NB4 (cell line): ENCODE measurements at places on chromosomes 12 and 14.

DNA sequence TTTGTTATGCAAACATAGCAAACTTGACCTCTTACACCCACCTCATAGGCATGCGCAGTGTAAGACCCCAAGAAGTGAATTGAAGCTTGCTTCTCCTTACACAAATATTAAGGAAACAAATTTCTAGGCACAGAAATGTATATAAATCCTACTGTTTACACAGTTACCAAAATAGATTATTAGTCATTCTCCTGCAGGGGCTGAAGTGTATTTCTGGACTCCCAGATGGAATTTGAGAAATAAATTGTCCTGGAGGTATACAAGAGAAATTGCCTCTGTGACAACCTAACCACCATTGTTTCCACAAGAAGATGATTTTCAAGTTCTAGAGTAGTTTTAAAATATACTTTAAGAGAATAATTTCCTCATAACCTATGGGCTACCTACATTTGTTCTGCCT is 656.0 kb upstream of the MDGA2 start:
- DNase-seq, result no peak

GRCh38 chr12:104215638-104216297 is at the start of gene TXNRD1:
Gene TXNRD1, plus strand, starts transcription at chr12:104215779. Its CDS starts 24 bp downstream, at chr12:104215803.
- DNase-seq, result peak; percentile 94

GRCh38 chr12:40117818-40118217 is 11.9 kb upstream of the SLC2A13 start:
- DNase-seq, result no peak

- peak; percentile 34 for DNase-seq
Observed at GRCh38 chr14:100193417-100194357, 34.2 kb upstream of the DEGS2 start.

GRCh38 chr14:22464422-22465142 is 124.4 kb downstream of the DAD1 start:
- DNase-seq, result no peak

- peak; percentile 91 for DNase-seq
Observed at GRCh38 chr12:108618079-108618952, 15.4 kb downstream of the SELPLG start.

GRCh38 chr12:30457621-30458289 is 237.9 kb downstream of the IPO8 start:
- peak; percentile 62 for DNase-seq

DNA sequence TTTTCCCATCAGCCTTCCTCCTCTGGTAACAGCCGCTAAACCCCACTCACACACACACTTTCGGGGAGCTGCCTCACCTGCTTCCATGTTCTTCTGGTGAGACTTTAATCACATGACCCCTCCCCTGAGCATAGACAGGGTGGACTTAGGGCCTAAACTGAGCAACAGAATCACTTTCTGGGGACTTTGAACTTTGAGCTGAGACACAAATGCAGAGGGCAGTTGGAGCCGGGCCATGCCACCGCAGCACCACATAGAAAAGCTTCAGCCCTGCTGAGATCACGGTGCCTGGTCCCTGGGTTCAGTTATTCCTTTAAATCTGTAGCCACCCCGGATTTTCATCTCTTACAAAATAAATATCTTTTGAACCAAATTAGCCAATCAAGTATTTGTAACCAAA is 18.4 kb upstream of the MAP3K9 start:
- no peak for DNase-seq

DNA sequence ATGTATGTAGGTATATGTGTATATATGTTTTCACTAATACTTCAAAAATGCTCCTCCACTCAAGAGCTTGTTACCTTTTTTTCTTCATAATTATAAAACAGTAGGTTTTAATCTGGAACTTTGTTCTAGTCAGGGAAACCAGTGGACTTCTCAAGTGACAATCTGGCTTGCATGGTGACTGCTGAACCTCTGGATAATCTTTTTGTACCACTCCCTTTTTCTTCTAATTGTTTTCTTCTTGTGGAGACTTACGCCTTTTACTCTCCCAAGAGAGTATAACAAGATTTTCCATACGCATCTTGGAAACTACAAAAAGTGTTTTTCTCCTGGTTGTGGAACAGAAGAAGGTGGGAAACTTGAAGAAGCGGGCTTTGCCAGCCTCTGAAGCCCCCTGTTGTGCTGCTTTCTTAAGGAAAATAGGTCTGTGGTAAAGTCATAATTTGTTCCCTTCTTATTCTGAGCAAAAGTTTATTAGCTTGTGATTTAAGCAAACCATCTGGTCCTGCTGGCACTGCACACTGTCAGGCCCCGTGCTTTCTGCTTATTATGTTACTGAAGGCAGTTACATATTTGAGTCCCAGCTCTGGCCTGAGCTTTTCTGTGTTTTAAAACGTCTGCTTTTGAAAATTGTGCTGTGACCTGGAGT is 291.8 kb downstream of the ERC1 start:
- DNase-seq, result no peak

- DNase-seq, result no peak
Observed at GRCh38 chr12:27469176-27469736, 22.7 kb downstream of the SMCO2 start.

DNA sequence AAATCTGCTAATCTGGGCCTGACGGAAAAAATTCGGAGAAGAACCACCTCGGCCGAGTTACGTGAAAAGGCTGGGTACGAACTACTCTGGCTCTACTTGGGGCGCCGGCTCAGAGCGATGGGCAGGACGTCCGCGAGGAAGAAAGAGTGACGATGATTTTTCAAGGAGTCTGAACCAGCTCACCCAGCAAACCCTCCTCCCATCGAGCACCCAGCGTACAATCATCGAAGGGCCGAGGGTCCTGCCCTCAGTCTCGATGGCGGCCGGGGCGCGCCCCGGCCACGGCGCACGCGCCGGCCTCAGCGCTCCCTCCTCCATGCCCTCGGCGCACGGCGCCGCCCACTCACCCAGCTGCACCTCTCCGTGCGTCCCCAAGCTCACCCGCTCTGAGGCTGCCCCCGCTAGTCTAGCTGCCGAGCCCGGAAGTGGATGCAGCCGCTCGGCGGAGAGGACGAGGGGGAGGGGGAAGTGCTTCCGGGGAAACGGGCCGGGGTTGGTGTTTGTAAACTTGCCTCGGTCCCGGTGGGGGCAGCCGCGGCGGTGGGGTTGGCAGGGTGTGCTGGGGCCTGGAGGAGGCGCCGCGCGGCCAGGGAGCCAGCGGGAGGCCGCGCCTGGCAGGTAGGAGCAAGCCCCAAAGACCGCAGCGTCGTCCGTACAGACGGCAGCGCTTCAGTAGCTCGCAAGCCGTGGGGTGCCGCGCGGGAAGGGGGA is at the start of the genes CSAD and ZNF740:
Gene CSAD, minus strand, starts transcription at position 706 of the 711 bp plus-strand sequence. CDS start 7,455 bp downstream, outside the sequence.
Gene ZNF740, plus strand, starts transcription at position 503 of the 711 bp plus-strand sequence. CDS start 1,262 bp downstream, outside the sequence.
- peak; percentile 99 for DNase-seq

DNA sequence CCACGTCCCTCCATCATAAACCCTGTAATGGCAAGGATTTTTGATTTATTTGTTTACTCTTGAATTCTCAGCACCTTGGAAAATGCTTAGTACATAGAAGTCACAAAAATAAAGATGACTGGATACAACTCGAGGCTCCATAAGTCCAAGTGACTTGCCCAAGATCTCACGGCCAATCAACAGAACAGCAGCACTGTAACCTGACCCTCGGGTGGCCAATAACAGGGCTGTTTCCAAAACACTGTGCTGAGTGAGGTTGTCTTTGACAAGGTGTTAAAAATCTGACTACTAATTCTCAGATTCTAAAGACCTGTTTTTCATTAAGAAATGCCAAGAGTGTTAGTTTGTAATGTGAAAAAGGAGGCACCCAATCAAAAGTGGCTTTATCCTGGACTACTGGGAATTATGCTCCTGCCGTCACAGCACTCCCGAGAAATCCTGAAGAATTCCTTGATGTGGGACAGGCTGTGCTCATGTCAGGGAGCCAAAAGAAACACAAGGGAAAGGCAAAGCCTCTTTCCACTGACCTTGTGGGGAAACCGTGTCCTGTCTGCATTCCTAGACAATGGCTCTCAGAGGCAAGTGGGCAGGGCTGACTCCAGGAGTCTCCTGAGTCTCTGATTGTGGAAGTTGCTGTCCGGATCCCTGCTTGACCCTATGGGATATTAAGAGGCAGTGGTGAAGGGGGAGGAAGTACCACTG is 204.7 kb upstream of the PELI2 start:
- DNase-seq, result no peak

- no peak for DNase-seq
Observed at GRCh38 chr14:93797536-93797935, 9.3 kb upstream of the PRIMA1 start.

DNA sequence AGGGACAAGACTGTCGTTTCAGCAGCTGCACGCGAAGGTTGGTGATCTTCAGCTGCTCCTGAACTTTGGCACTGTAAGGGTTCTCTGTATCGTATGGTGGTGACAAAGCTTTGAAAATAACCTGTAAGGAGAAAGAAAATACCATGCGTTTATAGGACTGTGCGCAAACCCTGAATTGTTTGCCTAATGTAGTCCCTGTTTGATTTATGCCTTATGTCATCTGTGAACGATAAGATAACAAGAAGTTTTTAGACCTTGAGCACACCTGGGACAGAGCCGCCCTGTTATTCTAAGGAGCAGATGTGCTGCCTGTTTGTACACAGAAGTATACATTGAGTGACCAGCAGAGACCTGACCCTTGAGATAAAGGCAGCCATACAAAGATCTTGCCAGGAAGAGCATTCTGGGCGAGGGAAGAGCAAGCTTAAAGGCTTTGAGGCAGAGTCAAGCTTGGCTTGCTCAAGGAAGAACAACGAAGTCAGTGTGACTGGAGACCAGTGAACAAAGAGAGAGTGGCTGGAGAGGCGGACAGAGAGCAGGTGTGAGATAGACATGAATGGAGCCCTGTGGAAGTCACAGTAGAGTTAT is 52.4 kb downstream of the NTN4 start:
- no peak for DNase-seq

DNA sequence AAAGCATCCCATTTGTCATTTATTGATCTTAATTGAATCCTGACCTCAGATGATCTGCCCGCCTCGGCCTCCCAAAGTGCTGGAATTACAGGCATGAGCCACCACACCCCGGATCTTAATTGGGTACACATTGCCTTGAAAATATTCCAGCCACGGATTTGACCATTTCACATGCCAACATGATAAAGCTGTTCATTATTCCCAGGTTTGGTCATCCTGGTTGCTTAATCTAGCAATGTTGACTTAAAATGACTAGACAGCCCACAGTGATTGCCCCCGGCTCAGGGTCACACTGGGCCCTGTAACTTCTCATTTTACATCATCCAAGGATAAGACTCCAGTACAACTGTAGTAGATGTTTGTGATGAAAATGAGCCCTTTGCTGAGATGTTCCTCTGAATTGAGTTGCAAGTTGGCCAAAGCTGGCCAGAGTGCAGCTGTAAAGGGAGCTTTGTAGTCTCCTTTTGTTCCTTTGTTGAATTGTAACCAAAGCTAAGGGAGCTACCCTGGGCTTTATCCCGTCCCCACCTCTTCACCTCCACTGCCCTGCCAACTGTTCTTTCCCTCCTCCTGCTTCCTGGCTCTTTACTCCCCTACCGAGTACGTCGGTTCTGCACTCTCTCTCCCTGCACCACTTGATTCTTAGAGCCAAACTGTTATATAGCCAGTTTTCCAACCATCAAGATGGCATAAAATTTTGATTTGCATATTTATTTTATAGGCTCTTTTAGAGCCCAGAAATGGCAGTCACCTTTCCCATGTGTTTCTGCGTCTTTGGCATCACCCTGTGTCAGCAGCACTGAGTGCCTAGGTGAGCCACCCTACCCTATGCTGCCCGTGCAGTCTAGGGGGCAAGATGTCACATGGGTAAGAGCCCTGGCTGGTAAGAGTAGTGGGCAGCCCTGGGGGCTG is 141.3 kb upstream of the HIF1A start:
- DNase-seq, result peak; percentile 45

GRCh38 chr12:45298721-45299692 is 83.1 kb downstream of the ANO6 start:
- DNase-seq, result no peak

DNA sequence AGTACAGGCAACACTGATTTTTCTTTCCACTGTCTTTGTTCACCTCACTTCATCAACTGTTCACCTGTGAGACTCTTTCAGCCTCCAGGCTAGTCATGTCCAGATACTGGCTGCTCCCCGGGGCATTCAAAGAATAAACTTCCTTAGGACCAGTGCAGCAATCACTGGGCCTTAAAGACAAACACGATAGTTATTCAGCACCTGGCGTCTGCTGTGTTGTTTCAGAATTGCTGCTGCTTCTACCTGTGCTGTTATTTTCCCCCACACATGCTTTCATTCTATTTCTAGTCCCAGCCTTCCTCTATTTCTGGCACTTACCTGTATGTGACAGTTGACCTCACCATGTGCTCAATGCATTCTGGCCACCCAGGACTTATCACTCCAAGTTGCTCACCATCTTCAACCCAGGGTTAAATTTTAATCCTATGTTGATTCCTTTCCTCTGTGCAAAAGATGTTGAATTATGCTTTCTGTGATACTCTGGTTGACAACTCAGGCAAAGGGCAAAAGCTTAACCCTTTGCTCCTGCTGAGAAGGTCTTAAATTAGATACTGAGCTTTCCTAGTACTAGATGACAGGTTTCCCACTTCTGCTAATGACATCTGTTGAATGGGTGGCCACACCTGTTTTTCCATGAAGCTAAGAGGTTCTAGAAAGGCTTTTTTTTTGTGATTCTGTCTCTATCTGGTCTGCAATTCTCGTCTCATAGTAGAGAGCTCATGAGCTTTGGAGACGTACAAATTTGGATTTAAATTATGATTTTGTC is 41.4 kb downstream of the PTPRQ start:
- no peak for DNase-seq

GRCh38 chr14:69107407-69108003 is 45.4 kb downstream of the DCAF5 start:
- peak; percentile 54 for DNase-seq

DNA sequence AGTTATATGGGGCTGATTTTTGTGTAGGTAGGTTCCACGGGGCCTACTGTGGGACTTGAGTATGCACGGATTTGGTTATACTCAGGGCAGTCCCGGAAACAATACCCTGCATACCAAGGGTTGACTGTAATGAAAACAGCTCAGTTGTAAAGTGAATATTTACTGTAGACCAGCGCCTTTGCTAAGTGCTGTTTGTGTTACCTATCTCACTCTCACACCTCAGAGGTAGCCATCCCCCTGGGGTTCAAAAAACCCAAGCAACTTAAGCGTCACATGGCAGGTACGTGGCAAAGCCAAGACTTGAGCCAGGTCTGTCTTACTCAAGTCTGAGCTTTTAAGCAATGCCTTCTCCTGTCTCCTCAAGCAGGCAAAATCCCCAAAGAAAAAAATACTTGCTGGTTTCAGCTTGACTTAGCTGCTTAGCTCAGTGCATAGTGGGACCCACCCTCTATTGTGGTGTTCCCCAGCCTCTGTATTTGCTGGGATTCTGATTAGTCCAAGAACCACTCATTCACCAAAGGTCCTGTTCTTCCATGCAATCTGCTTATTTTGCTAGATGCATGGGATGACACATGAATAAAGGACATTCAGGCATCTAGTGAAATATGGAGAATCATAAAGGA is 34.2 kb upstream of the STRN3 start:
- no peak for DNase-seq

GRCh38 chr12:44833561-44833960 is 42.6 kb downstream of the NELL2 start:
- no peak for DNase-seq

- DNase-seq, result peak; percentile 71
Observed at GRCh38 chr12:31740628-31741027, 11.8 kb upstream of the AMN1 start.

- no peak for DNase-seq
Observed at GRCh38 chr14:90060965-90061684, 669 bp upstream of the KCNK13 start.

- DNase-seq, result no peak
Observed at GRCh38 chr12:50580436-50580835, 75.7 kb downstream of the DIP2B start.

- no peak for DNase-seq
Observed at GRCh38 chr14:32620724-32621123, 291.6 kb downstream of the AKAP6 start.
